Stimulated activated CD8-positive, alpha-beta memory T cell treated with anti-CD3 and anti-CD28 coated beads, Interleukin-4, amount 100 ng/mL, for 24 hours (primary cell): ENCODE measurements at places on chromosomes 6 and 20.

DNA sequence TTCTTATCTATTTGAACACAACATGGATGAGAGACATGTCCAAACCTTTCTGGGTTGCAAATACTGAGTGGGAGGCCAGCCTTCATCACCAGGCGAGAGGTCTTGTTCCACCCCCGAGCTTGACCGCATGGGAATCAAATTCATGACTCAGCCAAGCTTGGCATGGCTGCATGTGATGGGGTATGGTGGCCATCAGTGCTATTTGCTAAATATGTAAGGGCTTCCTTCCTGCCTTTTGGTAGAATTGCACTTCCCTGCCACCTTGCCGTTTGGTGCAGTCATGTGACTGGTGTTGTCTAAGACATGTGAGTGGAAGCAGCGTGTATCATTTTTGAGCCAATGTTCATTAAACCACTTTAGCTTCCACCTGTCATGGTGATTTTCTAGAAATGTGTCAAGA lies 508.9 kb upstream of the SULF2 start:
- no peak for DNase-seq

DNA sequence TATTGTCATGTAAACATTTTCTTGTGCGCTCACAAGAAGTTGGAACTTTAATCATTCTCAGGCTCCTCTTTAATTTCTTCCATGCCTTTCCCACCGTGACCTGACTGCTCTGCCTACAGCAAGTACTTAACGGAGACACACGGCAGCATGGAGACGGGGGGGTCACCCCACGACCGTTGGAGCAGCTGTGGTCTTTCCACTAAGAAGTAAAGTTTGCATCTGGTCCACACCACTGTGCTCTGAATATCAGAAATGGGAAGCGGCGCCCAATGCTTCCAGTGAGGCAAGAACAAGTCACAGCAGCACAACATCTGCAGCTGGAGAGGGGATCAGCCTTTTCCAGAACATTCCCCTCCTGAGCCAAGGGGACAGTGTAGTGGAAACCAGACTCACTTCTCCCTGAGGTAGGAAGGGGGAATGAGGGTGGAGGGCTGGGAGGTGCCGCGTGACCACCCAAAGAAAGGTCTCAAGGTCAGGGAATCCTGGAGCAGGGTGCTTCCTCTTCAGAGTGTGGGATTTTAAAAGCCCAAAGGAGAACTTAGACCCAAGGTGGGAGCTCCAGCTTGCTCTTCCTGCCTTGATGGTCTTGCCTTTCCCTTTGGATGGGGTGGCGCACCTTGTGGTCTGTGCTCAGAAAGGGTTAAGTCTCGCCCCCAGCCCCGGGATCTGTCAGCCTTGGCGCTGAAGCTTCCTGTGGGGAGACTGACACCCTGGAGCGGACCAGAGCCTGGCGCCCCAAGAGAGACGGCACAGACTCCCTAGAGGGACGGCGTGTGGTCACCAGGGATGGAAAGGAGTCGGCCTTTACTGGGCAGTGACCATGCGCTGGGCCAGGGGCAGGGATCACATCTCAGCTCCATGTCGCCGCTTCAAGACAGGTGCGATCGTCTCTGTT lies 25.6 kb upstream of the SMOC2 start:
- no peak for DNase-seq

GRCh38 chr20:4162766-4163165 lies 147.4 kb upstream of the RNF24 start:
- no peak for DNase-seq

DNA sequence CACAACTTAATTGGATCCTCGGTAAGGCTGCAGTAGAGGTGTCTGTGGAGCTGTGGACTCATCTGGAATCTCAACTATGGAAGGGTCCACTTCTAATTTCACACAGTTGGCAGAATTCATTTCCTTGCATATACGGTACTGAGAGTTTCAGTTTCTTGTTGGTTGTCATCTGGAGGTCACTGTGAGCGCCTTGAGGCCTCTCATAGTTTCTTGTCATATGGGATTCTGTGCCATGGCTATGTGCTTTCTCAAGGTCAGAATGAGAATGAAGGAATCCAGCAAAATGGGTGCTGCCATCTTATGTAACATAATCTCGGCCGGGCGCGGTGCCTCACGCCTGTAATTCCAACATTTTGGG lies 298.2 kb downstream of the DOK5 start:
- DNase-seq, result no peak

- DNase-seq, result no peak
Measured at GRCh38 chr6:46138281-46138680, 8.5 kb downstream of the ENPP4 start.

- DNase-seq, result no peak
Measured at GRCh38 chr6:32692019-32692418, 25.6 kb upstream of the HLA-DQB1 start.

DNA sequence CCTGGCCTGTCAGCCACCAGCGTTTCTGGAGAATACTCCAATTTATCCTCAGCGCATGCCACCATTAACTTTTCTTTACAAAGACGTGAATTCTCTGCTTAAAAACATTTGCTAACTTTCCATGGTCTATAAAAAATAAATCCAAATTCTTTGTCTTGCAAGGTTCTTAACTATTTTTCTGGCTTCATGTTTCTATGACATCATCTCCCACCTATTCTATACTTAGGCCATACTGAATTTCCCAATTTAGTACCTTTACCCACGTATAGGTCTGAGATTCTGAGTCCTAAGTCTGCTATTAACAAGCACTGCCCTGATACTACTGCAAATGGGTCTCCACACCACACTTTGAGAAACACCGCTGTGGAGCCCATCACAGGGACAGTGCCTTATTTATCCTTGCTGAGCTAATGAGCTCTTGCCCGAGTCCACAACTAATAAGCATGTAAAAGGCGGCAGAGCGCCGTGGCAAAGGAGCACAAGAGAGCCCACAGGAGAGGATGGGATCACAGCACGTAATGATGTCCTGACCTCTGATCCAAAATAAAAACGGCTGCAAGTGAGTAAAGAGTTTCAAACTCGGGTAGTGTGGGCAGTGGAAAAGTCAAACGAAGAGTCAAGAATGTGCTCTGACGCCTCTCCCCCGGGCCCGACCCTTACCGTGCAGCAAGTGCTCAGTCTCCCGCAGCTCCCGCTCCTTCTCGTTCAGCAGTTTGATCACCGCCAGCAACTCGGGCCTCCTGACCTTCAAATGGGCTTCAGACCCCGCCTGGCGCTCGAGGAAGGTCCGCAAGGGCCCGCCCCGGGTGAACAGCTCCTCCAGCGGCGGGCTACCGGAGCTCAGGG lies 519 bp downstream of the MTRF1L start:
- no peak for DNase-seq

GRCh38 chr6:73695619-73696421 lies at the start of gene CD109:
Gene CD109 (plus strand): TSS chr6:73696203. CDS start chr6:73696216, 13 bp downstream.
- peak; percentile 60 for DNase-seq

DNA sequence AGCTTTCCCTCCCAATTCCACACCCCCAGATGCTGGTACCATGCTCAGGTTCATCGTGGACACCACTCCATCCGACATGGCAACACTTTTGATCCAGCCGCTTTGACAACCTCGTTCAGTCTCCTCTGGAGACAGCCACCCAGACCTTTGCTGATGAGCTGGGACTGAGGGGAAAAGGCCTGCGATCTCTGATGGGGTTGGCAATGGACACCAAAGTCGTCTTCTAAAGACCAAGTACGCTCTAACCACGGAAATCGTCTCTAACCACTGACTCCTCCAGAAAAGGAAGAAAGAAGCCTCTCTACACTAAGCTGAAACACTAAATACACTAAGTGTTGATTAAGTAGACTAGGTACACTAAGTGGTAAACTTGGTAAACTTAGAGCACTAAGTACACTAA lies 26.1 kb upstream of the HLA-E start:
- DNase-seq, result no peak

DNA sequence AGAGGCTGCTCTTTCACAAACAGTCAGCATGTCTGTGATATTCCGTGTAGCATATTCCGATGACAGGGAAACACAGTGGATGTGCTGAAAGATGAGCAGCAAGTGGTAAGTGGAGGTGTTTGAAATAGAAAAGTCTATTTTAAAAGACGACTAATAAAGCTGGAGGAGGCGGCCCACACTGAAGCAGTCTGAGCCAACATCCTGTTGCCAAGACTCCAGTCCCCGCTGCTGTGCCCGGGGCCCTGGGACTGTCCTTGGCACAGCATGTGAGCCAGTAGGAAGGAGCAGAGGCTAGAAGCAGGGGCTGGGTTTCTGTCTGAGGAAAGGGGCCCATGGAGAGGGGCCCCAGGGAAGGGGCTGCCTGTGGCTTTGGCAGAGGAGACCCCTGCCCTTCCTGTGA lies 351.5 kb upstream of the CHD6 start:
- DNase-seq, result no peak

DNA sequence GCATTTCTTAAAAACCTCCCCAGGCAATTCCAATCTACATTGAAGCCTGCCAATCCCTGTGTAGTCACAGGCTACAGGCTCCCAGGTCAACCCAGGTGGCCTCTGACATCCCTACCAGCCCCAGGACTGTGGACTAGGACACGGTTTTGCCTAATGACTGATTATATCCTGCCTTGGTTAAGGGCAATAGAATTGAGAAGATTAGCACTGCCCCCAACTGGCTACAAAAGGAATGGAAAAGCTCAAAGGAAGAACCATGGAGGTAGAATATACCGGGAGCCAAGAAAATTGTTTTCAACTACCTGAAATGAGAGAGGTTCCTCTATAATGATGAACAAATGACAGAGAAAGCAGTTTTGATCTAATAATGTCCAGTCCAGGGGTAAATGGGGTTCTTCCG lies 421.1 kb upstream of the AGPAT4 start:
- DNase-seq, result no peak

- no peak for DNase-seq
Measured at GRCh38 chr6:144816936-144817335, 531.8 kb downstream of the UTRN start.

DNA sequence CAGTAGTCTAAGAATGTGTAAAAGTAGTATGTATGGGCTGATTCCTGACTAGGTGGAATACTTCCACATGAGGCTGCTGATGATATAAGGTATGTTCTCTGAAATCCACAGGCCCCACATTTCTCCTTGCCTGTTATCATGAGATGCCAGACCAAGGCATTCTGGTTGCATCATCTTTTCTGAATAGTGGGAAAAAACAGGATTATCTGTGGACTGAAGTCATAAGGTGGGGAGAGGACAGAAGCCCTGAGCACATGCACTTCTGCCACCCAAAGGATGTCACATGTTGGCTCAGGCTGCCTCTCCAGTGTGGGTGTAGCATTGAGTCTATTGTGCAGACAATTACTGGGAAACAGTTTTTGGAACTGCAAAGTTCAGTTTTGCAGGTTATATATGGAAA lies 184.5 kb upstream of the RAB32 start:
- no peak for DNase-seq

DNA sequence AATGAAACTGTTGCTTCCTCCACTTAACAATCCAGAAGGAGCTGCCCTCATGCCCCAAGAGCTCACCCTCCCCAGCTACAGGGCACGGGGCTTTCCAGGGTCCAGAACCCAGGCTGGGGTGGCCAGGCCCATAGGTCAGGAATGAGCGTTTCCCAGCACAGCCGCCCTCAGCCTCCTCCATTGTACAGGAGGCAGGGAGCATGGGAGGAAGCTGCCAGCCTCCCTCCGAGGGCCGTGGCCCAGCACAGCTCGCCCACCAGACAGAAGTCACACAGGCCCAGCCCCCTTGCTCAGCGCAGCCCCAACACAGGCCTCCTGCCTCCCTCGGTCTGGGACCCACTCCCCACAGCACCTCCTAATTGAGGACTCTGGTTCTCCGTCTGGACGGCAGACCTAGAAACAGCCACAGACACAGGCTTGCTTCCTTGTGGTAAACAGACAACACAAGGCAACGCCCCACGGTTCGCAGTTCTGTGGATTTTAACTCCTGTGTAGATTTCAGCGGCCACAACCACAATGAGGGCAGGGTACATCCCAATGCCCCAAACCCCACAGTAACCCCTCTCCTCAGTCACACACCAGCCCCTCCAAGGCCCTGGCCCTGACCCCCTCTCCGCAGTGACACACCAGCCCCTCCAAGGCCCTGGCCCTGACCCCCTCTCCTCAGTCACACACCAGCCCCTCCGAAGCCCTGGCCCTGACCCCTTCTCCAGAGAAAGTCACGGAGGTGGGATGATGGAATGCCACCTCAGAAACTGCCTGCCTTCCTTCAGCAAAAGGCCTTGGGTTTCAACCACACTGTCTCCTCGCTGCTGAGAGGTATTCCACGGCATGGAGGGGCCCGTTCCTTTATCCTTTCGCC lies 173.5 kb downstream of the DLL1 start:
- DNase-seq, result no peak

DNA sequence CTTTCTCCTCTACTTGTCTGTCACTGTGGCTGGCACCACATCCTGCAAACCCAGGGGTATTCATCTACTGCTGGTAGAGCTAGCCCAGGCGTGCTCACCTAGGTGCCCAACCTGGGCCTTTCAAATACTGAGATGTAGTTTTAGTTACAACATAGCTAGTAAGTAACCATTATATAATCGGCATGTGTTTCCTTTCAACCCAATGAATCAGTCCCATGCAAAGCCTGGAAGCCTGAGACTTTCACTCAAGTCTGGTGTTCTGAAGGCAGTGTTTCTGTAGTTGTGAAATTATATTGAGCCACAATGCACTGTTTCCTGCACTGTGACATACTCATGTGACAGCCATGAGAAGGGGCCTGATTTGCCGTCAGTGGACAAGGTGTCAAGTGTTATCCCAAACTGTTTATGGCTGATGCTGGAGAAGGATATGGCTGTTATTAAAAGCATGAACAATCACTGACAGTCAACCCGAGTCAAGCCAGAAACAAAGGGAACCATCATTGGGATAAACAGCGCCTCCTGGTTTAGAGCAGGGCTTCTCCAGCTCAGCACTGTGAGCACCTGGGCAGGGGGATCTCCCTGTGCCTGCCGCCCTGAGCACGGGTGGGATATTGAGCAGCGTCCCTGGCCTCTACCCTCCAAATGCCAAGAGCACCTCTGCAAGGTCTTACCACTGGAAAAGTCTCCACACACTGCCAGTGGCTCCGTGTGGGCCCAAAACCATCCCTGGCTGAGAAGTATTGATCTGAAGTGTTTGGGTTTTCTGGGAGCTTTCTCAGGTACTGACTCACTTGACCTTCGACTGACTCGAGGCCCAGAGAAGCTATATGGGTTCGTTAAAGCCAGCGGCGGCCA lies 1.6 kb downstream of the PSMA7 start:
- no peak for DNase-seq

GRCh38 chr20:41538810-41539596 lies 79.2 kb downstream of the CHD6 start:
- no peak for DNase-seq

- no peak for DNase-seq
Measured at GRCh38 chr6:21804941-21805610, 211.5 kb downstream of the SOX4 start.

GRCh38 chr6:69706724-69707123 lies 90.1 kb downstream of the LMBRD1 start:
- no peak for DNase-seq

DNA sequence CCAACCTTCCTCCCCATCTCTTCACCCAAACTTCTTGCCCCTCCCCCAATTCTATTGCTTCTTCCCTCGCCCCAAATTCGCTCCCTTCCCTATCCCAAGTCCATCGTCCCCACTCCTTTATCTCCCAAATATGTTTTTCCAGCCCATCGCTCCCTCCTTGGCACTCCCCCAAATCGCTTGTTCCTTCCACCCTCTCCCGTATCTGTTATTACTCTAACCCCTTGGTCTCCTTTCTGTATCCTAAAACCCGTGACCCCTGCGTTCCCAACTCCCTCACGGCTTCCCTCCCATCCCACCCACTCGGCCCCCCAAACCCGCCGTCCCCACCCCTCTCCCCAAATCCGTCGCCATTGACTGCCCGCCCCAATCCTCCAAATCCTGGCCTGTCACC lies 584 bp downstream of the MTCH1 start:
- no peak for DNase-seq
